HCT116 (cell line): ENCODE measurements at places on chromosomes 3 and 15.
A peak's percentile ranks its signal among the peaks of the same experiment; 100 is the strongest.

GRCh38 chr3:168139947-168140346 is 44.2 kb upstream of the GOLIM4 start:
- H3K36me3 ChIP-seq, result no peaks in the 10 kb centered on the region
- DNase-seq, result no peak
- H3K27ac ChIP-seq, result no peak overlapping the region
- no peak overlapping the region for H3K4me3 ChIP-seq

- no peaks in the 10 kb centered on the region for H3K4me1 ChIP-seq
- H3K36me3 ChIP-seq, result no peaks in the 10 kb centered on the region
- H3K4me3 ChIP-seq, result no peak overlapping the region
Observed at GRCh38 chr3:149234671-149235245, 13.1 kb upstream of the CP start.

DNA sequence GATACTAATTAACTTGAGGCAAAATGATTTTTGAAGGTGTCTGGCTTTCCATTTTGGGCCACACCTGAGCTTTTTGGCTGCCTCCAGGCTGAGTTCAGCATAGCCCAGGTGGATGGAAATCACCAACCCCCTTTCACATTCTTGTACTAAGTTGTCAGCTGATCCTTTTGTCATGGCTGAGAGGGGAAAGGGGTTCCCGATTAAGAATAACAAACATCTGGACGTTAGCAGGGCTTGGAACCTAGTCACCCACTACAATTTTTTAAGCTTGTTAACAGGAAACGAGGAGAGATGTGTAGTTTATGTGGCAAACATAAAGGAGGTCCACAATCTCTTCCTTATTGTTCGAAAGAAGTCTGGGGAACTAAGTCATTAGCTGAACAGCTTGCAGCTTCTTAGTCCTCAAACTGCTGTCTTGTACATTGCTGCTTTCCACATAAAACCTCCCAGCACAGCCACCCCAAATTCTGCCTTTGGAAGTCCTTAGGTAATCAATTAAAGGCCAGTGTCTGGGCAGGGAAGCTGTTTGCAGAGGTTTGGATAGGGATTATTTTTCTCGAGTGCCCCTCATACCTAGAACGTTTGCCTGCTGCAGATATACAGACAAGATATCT is 5.0 kb downstream of the NR2F2 start:
- peaks cover 19% of the 10 kb centered on the region; the same call in 1 of the 2 replicates for H3K4me1 ChIP-seq
- H3K36me3 ChIP-seq, result peaks cover 55% of the 10 kb centered on the region
- no peak overlapping the region; the same call in 1 of the 2 replicates for H3K27ac ChIP-seq
- no peak for DNase-seq
- H3K4me3 ChIP-seq, result peak overlapping the region; percentile 71

DNA sequence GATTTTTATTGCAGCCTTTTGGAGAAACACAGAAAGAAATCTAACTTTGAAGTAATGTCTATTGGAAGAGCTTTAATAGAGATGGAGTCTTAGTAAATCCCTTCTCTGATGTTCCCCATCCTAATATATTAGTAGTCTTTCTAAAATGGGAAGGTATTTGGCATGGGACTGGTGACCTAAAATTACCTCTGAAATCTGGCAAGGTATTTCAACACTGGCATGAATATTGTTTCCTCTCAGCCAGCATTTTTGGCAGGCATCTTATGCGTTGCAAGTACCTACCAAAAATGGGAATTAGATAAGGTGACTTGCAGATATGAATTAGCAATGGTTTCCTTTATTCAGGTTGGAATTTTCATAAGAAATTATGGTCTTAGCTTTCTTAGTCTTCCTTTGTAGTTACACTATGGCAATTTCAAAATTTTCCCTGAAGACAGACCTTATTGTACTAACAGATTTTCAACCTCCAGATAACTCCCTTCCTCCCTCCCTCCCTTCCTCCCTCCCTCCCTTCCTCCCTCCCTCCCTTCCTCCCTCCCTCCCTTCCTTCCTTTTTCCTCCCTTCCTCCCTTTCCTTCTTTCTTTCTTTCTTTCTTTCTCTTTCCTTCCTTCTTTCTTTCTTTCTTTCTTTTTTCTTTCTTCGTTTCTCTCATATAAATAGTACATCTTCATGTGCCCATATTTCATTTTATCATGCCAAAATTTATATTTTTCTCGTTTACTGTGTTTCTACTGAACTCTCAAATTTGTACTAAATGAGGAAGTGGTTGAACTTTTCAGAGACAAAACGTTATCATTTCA is 168.2 kb upstream of the KCNMB2 start:
- no peaks in the 10 kb centered on the region for H3K36me3 ChIP-seq
- H3K27me3 ChIP-seq, result no peaks in the 10 kb centered on the region
- H3K27ac ChIP-seq, result no peak overlapping the region
- no peak for DNase-seq

DNA sequence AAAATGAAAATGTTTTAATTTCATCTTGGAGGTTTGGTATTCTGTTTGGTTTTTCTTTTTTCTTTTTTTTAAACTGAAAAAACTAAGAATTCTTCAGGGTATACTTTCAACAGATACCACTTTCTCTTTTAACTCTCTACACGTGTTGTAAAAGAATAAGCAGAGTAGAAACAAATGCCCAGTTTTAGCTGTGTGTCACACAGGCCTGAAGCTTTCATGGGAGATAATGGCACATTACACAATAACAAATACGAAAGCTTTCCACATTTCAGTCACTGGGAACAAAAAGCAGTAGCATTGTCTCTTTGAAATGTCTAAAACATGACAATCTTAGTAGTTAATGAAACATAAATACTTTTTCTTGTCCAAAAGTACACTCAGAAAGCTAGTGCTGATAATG is 818.5 kb downstream of the TBL1XR1 start:
- no peaks in the 10 kb centered on the region for H3K36me3 ChIP-seq
- H3K4me3 ChIP-seq, result no peak overlapping the region
- H3K4me1 ChIP-seq, result no peaks in the 10 kb centered on the region
- DNase-seq, result no peak

DNA sequence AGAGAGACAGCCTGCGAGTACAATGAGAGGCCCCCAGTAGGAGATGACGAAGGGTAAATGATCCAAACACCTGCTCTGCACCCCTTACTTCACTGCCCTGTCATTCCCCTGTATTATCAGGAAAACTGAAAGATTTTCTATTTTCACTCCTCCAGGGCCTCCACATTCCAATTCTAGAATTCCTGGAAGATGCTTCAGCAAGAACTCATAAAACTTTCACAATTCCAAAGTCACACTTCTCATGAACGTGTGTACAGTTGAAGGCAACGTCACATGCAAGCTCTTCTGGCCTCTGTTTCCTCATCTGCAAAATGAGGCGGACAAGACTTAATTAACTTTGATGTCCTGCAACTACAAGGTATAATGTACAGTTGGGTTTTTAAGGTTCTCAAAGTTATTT is 62.8 kb upstream of the SPATA12 start:
- H3K4me3 ChIP-seq, result no peak overlapping the region
- peaks cover 8% of the 10 kb centered on the region for H3K4me1 ChIP-seq
- H3K36me3 ChIP-seq, result no peaks in the 10 kb centered on the region
- H3K27ac ChIP-seq, result no peak overlapping the region

GRCh38 chr3:5349343-5349742 is 161.8 kb downstream of the EDEM1 start:
- H3K27me3 ChIP-seq, result no peaks in the 10 kb centered on the region
- H3K4me1 ChIP-seq, result no peaks in the 10 kb centered on the region
- H3K27ac ChIP-seq, result no peak overlapping the region
- DNase-seq, result no peak
- H3K36me3 ChIP-seq, result no peaks in the 10 kb centered on the region
- no peak overlapping the region for H3K4me3 ChIP-seq

GRCh38 chr15:48868023-48868422 is 9.9 kb upstream of the EID1 start:
- no peak for DNase-seq
- no peaks in the 10 kb centered on the region for H3K27me3 ChIP-seq
- H3K4me3 ChIP-seq, result no peak overlapping the region
- H3K27ac ChIP-seq, result no peak overlapping the region
- H3K36me3 ChIP-seq, result no peaks in the 10 kb centered on the region

GRCh38 chr15:81265256-81265943 is 58.5 kb downstream of the STARD5 start:
- H3K27ac ChIP-seq, result no peak overlapping the region
- no peak for DNase-seq
- H3K4me3 ChIP-seq, result peak overlapping the region; percentile 25; the same call in 1 of the 2 replicates

GRCh38 chr3:141112686-141113297 is 61.6 kb downstream of the SPSB4 start:
- H3K4me1 ChIP-seq, result no peaks in the 10 kb centered on the region
- H3K27me3 ChIP-seq, result no peaks in the 10 kb centered on the region
- no peaks in the 10 kb centered on the region for H3K36me3 ChIP-seq
- no peak overlapping the region for H3K4me3 ChIP-seq

GRCh38 chr15:33629647-33630046 is 318.9 kb downstream of the RYR3 start:
- no peaks in the 10 kb centered on the region for H3K36me3 ChIP-seq
- H3K27me3 ChIP-seq, result peaks cover 83% of the 10 kb centered on the region
- no peak for DNase-seq
- H3K4me1 ChIP-seq, result no peaks in the 10 kb centered on the region
- H3K27ac ChIP-seq, result no peak overlapping the region
- no peak overlapping the region for H3K4me3 ChIP-seq

DNA sequence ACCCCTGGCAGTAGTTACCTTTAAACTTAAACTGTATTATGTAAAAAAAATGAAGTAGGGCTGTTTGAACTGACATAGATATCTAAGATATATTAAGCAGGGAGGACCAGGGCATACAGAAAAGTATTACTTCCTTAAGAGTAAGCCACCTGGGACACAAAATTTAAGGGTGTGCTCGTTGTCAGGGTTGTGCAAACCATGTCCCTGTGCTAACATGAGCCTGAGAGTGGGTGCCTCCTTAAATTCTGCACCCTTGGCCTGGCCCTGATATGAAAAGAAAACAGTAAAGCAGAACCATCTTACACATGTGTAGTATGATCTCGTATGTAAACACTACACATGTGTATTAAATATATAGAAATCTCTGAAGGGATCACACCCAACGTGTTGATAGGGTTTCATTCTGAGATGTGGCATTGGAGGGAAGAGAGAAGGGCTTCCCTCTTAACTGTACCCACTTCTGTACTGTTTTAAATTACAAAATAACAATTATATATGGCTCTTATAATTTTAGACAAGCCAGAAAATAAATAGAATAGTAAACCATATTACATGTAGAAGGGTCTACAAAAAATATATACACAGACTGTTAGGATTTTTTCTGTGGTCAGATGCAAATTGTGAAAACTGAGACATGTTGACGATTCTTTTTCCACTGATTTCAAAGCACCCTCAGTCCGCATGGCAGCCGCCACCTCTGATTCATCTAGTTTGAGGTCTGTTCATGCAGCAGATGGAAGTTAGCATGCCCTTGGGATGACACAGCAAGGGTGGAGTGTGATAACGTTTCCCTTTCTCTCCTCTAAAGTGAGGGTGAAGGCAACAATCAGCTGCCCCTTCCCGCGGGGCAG is 400.8 kb upstream of the PROK2 start:
- no peaks in the 10 kb centered on the region for H3K4me1 ChIP-seq
- peaks cover 22% of the 10 kb centered on the region for H3K27me3 ChIP-seq
- H3K36me3 ChIP-seq, result no peaks in the 10 kb centered on the region
- no peak overlapping the region for H3K4me3 ChIP-seq
- H3K27ac ChIP-seq, result no peak overlapping the region

- no peak for DNase-seq
- no peak overlapping the region for H3K4me3 ChIP-seq
- no peaks in the 10 kb centered on the region for H3K36me3 ChIP-seq
- H3K27ac ChIP-seq, result no peak overlapping the region
- no peaks in the 10 kb centered on the region for H3K27me3 ChIP-seq
Observed at GRCh38 chr15:35166730-35167359, 81.8 kb upstream of the NANOGP8 start.

- H3K27me3 ChIP-seq, result peaks cover 19% of the 10 kb centered on the region; the same call in 1 of the 2 replicates
- no peaks in the 10 kb centered on the region for H3K36me3 ChIP-seq
- DNase-seq, result no peak
- no peak overlapping the region for H3K4me3 ChIP-seq
- no peak overlapping the region for H3K27ac ChIP-seq
Observed at GRCh38 chr15:79724312-79724711, 172.5 kb downstream of the MTHFS start.

DNA sequence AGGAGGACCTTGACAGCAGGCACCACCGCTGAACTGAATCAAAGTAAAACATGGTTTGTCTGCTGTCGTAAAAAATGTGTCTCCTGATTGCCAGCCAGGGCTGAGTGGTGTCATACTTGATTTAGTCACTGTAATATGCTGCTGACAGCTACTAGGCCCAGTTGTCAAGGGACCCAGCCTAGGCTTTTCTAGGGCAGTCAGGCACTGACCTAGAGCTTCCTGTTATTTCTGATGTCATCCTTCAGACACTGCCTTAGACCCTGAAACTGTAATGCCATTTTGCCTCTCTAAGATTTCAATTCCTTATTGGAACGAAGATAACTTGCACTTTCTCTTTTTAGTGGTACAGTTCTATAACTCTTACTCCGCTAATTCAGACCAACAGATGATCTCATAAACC is 2.6 kb upstream of the MRPL3 start:
- peaks cover 18% of the 10 kb centered on the region for H3K4me1 ChIP-seq
- no peak for DNase-seq
- H3K4me3 ChIP-seq, result no peak overlapping the region
- 0 out of 2 replicates have a peak, but pooled peaks cover 3% of the 10 kb centered on the region for H3K27me3 ChIP-seq
- no peak overlapping the region for H3K27ac ChIP-seq
- H3K36me3 ChIP-seq, result peaks cover under 1% of the 10 kb centered on the region; the same call in 1 of the 2 replicates

DNA sequence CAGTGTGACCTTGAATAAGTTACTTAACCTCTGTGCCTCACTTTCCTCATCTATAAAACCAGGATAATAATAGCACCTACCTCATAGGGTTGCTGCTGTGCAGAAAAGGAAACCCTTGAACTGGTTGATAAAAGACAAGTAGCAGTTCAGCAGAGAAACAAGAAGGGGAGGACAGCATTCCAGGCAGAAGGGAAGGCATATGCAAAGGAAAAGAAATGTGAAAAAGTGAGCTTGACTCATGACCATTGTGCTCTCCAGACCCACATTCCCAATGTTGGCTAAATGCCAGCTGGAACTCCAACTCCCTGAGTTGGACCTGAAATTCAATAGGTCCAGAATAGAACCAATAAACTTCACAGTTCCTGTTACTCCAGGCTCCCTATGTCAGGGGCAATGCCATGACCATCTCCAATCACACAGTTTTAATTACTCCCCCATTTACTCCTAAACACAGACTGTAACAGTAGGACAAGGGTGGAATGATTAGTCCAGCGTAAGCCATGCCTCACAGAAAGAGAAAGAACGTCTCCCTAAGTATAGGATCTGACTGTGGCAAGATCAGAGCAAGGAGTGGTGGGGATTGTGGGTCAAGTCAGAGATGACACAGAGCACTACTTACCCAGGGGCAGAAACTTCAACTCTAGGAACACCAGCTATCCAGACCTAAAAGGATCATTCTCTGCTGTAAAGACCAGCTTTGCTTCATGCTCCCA is 26.9 kb downstream of the PRKAR2A start:
- DNase-seq, result no peak
- H3K4me1 ChIP-seq, result no peaks in the 10 kb centered on the region
- no peak overlapping the region for H3K4me3 ChIP-seq
- H3K27me3 ChIP-seq, result no peaks in the 10 kb centered on the region
- H3K36me3 ChIP-seq, result no peaks in the 10 kb centered on the region
